Cortex of kidney (tissue), 1 donor: ENCODE measurements at places on chromosomes 2 and 18.

DNA sequence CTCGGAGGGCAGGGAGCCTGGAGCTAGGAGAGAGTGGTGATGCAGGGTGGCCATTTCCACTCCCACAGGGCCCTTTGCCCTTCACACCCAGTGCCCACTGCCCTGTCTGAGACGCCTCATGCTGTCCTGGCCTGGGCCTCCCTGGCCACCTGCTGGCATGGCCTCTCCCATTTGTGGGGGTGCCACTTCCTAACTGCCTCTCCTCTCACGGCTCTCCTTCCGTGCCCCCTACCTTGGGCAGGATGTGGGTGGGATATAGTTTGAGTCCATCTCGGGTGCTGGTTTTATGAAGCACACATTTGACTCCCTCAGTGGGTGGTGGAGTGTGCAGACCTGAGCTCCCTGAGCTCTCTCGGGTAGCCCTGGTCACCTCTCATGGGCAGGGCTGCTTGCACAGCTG, 46.0 kb downstream of the DGKD start:
- DNase-seq: no peak

- DNase-seq: no peak
Measured at GRCh38 chr2:156333274-156333950, 891 bp upstream of the NR4A2 start.

- DNase-seq: no peak
Measured at GRCh38 chr2:72159211-72159993, 11.7 kb upstream of the CYP26B1 start.

- DNase-seq: no peak
Measured at GRCh38 chr18:23731861-23732260, 42.6 kb downstream of the LAMA3 start.

DNA sequence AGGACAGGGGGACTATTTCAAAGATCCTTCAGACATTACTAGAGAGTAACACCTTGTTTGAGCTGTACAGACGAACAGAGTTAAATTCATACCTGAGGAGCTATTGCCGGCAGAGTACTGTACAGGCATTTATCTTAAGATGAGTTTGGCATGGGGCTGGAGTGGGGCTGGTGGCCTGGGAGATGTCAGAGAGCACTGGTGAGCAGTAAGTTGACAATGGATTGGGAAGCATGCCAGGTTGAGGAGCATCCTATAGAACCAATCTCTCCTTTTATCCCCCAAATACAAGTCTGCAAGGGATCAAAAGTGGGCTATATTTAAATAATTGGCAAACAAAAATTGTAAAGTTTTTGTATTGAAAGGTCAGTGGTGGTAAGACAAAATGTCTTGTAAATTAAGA, 58.6 kb downstream of the ADCYAP1 start:
- no peak for DNase-seq

DNA sequence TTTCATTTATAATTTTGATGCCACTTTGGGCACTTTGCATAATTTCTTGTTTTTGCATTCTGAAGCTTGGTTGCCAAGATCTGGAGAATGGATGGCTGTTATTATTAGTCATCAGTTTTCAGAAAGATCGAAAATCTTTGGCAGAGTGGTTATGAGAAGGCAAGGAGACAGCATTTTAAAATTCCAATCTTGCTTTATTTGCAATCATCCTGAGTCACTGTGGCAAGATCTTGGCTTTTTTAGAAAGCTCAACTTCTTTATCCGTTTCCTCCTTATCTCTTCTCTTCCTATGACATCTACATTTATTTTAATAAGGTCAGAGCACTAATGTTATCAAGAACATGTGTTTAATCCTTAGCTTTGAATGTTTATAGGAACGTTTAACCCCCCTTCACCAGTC, 31.1 kb upstream of the EIF2AK3 start:
- DNase-seq: no peak

- no peak for DNase-seq
Measured at GRCh38 chr2:110804915-110805314, 72.5 kb downstream of the ACOXL start.

GRCh38 chr2:157480182-157480961, 36.5 kb upstream of the CYTIP start:
- no peak for DNase-seq

GRCh38 chr2:74003494-74004211, 18.9 kb downstream of the TET3 start:
- DNase-seq: no peak

- no peak for DNase-seq
Measured at GRCh38 chr18:39945076-39945475, 2010.0 kb upstream of the PIK3C3 start.

GRCh38 chr18:40864846-40865245, 1090.2 kb upstream of the PIK3C3 start:
- DNase-seq: no peak

DNA sequence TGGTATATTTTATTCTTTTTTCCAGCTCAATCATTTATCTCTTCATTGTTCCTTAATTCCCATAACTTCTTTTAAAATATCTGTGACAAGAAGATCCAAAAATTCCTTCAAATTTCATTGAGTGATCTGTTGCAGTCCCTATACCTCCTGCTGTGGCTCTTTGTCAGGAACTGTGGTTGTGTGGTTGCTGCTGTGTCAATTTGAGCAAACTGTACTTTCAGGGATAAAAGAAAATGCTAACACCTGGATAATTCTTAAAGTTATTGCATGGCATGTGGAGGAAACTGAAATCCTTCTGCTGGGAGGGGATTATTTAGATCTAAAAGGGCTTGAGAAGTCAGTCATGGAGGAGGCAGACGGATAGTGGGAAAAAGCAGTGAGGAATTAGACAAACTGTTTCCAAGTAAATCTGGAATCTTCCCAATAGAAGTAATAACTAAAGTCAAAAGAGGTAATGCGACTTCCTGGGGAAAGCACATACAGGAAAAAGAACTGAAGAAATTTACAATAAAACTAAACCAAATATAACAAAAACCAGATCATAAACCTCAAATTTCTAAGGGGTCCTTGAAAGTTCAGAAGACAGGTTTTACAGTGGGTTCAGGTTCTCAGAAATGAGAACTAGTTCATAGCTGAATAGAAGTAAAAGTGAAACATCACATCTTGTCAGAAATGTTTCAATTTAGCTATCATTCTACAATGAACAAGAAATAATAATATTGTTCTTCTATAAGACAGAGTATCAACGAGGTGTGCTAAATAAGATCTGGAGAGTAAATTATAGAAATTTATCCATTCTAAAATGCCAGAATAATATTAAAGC, 33.5 kb upstream of the CD226 start:
- no peak for DNase-seq

GRCh38 chr2:675982-676646, 1.1 kb downstream of the TMEM18 start:
- DNase-seq: no peak

GRCh38 chr18:24054130-24054529, 39.6 kb downstream of the TTC39C start:
- DNase-seq: no peak

DNA sequence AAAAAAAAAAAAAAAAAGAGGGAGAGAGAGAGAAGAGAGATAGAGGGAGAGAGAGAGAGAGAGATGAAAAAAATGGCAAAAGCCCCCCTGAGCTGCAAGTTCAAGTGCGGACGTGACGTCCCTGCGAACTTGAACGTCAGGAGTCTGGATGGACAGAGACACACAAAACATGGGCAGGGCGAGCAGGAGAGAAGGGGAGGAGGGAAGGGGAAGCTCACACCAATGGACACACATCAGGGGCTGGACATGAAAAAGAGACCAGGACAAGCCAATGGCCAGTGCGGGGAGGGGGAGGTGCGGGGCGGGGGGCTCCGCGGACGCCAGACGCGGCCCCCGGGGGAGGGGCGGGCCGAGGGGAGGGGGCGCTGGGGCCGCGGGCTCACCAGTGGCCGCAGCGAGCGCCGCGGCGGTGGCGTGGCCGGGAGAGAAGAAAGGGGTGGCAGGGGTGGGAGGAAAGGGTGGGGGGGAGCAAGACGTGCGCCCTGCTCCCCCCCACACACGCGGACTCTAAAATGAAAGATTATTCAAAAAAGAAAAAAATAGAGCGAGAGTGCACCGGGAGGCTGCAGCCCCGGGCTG, at the start of gene BCL11A:
BCL11A (minus strand) TSS at position 160 of the 579 bp plus-strand sequence. CDS start 384 bp downstream, outside the sequence.
- no peak for DNase-seq

DNA sequence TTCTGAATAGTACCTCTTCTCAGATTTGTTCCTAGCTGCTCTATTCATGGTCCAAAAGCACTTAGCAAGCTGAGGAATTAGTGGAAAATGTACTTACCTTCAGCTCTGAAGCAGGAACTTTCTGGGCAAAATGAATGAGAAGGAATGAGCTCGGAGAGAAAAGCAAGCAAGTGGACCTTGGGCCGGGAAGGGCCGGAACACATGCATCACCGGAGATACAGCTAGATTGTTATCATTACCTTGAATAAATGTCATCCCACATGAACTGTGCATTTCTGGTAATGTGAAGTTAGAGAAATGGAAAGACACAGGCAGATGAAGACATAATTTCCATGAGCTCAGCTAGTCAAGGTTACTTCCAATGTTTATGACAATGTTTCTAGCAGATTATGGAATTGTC, at the start of gene MC2R:
MC2R (minus strand) TSS at position 146 of the 400 bp plus-strand sequence. CDS start 30,018 bp downstream, outside the sequence.
- no peak for DNase-seq

GRCh38 chr2:57549642-57550102, 496.9 kb upstream of the VRK2 start:
- DNase-seq: no peak

DNA sequence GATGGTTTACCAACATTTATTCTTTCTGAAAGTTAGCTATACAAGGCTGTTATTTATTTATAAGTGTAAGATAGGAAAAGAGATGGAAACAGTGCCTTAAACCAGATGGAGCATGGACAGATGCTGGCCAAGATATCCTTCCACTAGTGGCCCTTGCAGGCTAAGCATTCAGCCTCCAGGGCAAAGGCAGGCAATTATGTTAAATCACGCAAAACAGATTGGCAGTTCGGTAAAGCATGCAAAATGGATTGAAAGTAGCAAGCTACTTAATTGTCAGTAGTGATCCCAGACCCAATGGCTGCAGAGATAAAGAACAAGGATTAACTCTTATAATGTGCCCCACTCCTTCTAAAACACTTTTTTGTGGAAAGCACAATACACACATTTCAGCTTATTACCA, 105.4 kb upstream of the MAP4K3 start:
- no peak for DNase-seq

DNA sequence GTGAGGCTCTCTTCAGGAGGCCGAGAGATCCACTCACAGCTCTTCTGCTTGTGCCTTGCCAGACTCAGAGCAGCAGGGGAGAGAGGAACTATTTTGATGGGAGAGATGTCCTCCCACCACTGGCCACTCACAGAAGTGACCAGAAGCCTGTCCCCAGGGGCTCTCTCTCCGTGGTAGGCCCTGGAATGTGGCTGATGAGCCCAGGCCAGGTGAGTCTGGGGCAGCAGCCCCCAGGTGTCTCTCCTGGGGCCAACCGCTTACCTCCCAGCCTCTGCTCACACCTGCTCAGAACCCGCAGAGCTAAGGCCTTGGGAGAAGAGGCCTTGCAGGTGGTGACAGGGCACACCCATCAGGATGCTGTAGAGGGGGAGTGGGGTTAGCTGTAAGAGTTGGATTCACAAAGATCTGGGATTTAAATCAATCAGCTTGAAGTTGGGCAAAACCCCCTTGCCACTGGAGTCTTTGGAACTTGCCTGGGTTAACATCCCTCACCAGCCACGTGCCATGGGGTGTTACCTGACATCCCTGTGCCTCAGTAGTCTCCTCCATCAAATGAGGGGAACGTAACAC, 29.1 kb upstream of the ASB18 start:
- no peak for DNase-seq

DNA sequence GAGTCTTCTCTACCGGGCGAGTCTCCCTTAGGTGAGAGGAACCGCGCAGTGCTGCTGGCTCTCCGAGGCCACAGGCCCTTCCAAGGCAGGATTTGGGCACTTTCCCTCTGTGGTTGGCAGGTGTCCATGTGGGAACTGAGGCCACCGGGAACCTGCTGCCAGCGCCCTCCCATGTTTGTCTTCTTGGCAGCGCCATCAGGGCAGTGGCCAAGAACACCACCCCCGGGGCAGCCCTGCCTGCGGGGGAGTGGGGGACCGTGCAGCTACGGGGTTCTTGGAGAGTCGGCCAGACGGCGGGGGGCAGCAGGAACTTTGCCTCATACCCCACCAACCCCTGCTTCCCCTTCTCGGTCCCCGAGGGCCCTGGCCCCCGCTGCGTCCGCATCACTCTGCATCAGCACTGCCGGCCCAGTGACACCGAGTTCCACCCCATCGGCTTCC, 10.0 kb downstream of the CAPN10 start:
- DNase-seq: no peak

GRCh38 chr18:4986066-4986465, 211.0 kb downstream of the AKAIN1 start:
- DNase-seq: no peak

DNA sequence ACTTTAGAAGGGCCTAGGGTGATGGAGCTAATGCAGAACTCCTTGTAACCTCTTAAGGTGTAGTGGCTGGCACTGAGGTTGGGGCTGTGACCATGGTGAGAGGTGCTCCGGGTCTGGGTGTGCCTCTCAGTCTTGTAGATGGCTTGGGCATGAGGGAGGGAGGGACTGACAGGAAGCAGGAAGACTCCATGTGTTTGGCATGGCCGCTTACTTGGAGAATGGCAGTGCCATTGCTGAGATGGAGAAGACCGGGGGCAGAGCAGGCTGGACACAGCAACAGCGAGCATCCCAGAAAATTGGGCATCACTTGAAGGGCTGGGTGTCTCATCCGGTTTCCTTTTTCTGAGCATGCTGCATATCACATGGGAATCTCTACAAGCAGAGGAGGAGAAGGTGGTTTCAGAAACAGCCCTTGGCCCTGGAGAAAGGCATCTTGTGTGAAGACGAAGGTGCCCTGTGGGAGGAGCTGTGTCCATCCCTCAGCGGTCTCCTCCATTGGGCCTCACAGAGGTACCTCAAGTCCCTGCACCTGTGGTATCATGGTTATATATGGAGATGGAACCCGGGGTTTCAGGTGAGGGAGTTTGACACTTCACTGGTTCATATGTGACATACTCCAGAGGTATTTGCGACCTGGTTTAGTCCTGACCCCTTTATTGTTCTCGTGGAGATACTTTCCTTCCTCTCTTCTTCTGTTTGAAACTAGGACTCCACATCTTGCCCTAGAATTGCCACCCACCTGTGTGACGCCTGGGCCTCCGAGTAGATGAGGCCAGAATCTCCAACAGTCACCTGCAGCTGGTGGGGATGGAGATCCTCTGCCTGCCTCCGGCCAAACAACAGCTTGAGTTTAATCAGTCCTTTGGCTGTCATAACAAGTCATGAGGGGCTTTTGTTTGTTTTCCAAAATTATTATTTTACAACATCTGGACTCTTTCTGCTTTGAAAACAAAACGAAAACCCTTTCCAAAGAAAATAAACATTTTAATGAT, 45.6 kb downstream of the INPP4A start:
- DNase-seq: no peak

DNA sequence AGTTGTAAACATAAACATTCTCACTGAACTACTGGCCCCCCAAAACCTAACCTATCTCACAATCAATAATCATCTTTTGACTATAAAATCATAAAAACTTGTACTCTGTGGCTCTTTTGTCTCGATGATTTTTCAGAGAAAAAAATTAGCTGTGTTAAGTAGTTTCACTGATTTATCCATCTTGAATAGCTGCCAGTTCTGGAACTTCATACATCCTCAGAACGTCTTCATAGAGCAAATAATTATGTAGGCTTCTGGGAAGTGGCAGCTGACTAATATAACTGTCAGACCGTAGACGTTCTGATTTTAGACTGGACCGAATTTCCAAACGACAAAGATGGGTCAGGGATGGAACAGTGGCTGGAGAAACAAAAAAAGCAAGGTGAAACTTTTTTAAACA, 97.3 kb upstream of the CHAC2 start:
- no peak for DNase-seq

- DNase-seq: no peak
Measured at GRCh38 chr2:70598197-70598596, 44.6 kb upstream of the TGFA start.
